COLO829 (cell line): ENCODE measurements at places on chromosomes 16 and 17.
A peak's percentile ranks its signal among the peaks of the same experiment; 100 is the strongest.

GRCh38 chr17:28204751-28205150, 114.2 kb upstream of the TMEM97 start:
- DNase-seq: no peak

GRCh38 chr17:45225051-45225700, 3.5 kb downstream of the FMNL1 start:
- no peak for DNase-seq

DNA sequence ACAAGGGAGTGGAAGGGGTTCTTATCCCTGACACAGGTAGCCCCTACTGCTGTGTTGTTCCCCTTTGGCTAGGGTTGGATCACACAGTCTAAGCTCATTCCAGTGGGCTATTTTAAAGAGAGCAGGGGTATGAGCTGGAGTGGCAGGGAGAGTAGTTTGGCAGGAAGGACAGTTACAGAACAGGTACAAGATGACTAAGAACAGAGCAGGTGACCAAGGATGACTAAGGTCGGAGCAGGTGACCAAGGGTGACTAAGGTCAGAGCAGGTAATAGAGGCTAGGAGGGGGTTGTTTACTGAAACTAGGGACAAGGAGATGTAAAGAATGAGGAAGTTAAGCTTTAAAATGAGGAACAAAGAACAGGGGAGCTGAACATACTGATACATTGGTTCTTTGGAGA, 58.8 kb downstream of the UTP18 start:
- DNase-seq: no peak

GRCh38 chr17:64129515-64129764, 504 bp downstream of the ERN1 start:
- no peak for DNase-seq

- no peak for DNase-seq
Observed at GRCh38 chr16:7957151-7957550, 624.5 kb downstream of the RBFOX1 start.

DNA sequence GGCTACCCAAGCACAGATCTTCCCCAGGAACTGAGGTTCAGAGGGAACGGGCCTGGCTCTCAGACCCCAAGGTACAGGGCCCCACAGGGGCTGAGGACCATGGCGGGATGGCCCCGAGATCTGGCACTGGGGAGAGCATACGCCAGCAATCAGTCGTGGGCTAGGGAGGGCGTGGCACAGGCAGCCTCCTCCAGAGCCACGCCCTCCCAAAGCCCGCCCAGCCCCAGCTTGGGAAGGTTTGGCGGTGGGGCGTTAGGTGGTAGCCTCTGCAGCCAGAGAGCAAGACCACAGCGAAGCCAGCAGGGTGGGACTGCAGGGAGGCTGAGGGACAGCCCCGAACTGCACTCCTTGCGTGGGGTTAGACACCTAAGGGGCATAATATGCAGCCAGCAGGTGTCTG, 11.6 kb downstream of the WNT9B start:
- no peak for DNase-seq

GRCh38 chr16:51573191-51573590, 422.1 kb upstream of the SALL1 start:
- no peak for DNase-seq

GRCh38 chr17:1087381-1088241, 90.7 kb downstream of the TIMM22 start:
- DNase-seq: peak; percentile 34

GRCh38 chr16:89555780-89556179, 4.7 kb upstream of the RPL13 start:
- no peak for DNase-seq

GRCh38 chr16:87465306-87465705, 27.5 kb downstream of the ZCCHC14 start:
- DNase-seq: peak; percentile 47

GRCh38 chr16:57815987-57816745, 13.9 kb upstream of the KIFC3 start:
- no peak for DNase-seq
